ENCODE measurements at places on chromosomes 5 and 9. TPM values are rescaled to one million over a fixed set of nuclear protein-coding genes. Genes with fewer than 3 reads are reported as not detected.
A peak's percentile ranks its signal among the peaks of the same experiment; 100 is the strongest.

DNA sequence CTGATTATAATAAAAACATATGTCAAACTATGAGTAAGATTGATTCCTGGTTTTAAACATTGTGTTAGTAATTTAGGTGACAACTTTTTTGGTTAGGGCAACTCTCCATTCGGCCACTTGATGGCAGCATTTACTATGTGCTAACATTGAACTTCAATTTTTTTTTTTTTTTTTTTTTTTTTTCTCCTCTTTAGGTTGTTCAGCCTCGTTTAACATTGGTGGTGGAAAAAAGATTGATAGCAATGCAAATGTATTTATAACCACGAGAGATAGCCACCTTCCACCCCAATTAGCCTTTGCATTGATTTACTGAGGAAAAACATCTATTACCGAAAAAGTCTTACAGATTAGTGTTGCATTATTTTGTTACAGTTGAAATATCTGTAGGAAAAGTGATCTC is 159.1 kb downstream of the CSNK1G3 start:
- no peaks in the 10 kb centered on the region for H3K27me3 ChIP-seq
- peak; percentile 54 for DNase-seq
- no peak overlapping the region for H3K27ac ChIP-seq

DNA sequence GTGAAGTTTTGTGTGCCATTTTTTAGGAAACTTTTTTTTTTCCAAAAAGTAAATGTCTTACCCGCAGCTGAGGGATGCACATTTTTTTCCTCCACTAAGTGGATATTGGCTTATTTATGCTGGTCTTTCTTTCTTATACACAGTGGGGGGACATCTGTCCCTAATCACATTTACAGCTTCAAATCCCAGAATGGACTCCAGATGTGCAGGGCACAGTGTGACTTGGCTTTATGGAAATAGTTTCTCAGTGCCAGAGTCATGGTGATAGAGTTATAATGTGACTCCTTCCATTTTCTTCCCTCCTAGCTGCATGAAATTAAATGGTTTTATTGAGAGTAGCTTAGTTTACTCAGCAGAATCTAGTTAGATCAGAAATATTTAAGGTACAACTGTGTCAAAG is 66.5 kb downstream of the SV2C start:
- peaks cover 3% of the 10 kb centered on the region for H3K4me1 ChIP-seq
- no peak overlapping the region for H3K27ac ChIP-seq
- H3K4me3 ChIP-seq: no peak overlapping the region
- H3K36me3 ChIP-seq: no peaks in the 10 kb centered on the region
- no peak for DNase-seq

DNA sequence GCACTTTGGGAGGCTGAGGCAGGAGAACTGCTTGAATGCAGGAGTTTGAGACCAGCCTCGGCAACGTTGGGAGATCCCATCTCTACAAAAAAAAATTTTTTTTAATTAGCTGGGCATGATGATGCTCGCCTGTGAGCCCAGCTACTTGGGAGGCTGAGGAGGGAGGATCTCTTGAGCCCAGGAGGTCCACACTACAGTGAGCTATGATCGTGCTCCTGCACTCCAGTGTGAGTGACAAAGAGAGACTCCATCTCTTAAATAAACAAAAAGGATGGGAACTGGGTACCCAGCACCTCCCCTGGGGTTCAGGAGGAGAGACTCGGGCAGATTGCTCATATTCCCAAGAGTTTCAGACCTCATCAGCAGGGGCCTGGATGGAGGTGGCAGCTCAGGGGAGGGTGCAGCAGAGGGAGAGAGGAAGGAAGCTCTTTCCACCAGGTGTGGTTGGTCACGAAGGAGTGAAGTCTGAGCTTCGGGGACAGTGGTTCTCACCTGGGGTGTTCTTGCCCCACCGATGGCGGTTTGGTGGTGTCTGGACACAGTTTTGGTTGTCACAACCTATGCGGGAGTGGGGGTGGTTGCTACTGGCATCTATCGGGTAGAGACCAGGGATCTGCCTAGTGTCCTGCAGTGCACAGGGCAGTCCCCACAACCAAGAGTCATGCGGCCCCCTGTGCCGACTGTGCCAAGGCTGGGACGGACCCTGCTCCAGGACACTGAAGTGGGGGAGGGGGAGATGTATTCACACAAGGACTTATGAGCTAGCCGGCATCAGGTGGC is 72.7 kb downstream of the ANKRD33B start:
- H3K27me3 ChIP-seq: peaks cover 2% of the 10 kb centered on the region
- H3K4me3 ChIP-seq: no peak overlapping the region
- H3K4me1 ChIP-seq: no peaks in the 10 kb centered on the region

DNA sequence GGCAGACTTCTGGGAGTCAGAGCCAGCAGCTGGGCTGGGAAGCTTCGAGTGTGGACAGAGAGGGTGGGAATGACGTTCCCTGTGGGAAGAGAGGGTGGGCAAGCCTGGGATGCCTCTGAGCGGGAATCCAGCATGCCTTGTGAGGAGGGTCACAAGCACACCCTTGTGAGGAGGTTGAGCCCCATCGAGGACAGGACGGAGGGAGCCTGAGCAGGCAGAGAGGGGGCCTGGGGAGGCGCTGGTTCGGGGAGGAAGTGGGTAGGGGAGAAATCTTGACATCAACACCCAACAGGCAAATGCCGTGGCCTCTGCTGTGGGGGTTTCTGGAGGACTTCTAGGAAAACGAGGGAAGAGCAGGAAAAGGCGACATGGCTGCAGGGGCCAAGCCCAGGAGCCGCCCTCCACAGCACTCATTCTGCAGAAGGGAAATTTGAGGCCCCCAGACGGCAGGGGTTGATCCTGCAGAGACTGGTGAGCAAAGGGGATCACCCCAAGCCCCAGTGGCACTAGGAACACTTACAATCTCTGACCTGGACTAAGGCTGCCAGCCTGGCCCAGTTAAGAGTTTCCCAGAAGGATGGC is 1.1 kb upstream of the IL13 start:
- no peak overlapping the region for H3K27ac ChIP-seq
- H3K36me3 ChIP-seq: no peaks in the 10 kb centered on the region
- peaks cover 20% of the 10 kb centered on the region for H3K4me1 ChIP-seq
- DNase-seq: no peak
- peak overlapping the region; percentile 26 for H3K4me3 ChIP-seq
- peaks cover 56% of the 10 kb centered on the region for H3K27me3 ChIP-seq

DNA sequence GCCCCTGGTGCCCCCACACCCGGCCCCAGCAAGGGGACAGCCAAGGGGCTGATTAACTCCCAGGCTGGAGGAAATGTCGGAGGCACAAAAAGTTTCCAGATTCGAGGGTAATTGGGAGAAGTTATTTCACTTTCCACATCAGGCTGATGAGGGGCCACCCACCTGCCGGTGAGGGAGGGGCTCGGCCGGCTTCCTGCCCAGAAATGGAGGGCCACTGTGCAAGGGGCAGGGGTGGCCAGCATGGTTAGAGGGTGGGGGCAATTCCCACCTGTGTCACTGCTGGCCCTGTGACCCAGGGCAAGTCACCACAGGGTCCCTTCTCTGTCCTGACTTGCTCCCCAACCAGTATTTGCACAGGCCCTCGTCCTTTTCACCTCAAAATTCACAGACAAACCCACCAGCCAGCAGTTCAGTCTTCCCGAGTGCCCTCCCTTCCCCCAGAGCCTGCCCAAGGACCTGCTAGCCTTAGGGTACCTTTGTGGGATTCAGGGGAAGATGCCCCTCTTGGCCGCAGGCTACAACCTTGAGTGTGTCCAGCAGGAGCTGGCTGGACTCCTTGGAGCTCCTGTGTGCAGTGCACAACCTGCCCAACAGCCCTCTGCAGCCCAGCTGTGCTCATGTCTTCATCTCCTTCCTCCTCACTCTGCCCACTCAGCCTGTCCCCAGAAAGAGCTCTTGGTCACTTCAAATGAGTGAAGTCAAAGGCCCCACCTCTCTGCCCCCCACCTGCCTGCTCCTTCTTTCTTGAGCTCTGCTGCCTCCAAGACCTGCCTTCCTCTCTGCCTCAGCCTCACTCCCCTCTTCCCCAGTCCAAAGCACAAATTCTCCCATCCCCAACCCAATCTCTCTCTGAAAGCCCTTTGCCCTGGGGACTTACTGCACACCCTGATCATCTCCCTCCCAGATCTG is 130.5 kb downstream of the BARX1 start:
- H3K27me3 ChIP-seq: peaks cover 60% of the 10 kb centered on the region
- no peak for DNase-seq
- H3K36me3 ChIP-seq: no peaks in the 10 kb centered on the region
- no peak overlapping the region for H3K4me3 ChIP-seq

GRCh38 chr9:71368157-71368556 is 246.7 kb upstream of the TRPM3 start:
- H3K27me3 ChIP-seq: no peaks in the 10 kb centered on the region
- no peak for DNase-seq
- no peak overlapping the region for H3K27ac ChIP-seq
- no peaks in the 10 kb centered on the region for H3K4me1 ChIP-seq

GRCh38 chr5:43270645-43271044 is 42.6 kb downstream of the HMGCS1 start:
- peaks cover 10% of the 10 kb centered on the region for H3K4me1 ChIP-seq
- no peak overlapping the region for H3K27ac ChIP-seq
- H3K27me3 ChIP-seq: peaks cover 9% of the 10 kb centered on the region
- DNase-seq: no peak

GRCh38 chr9:35538361-35539234 is 48.7 kb downstream of the RUSC2 start:
- H3K27ac ChIP-seq: peak overlapping the region; percentile 97
- peaks cover under 1% of the 10 kb centered on the region for H3K36me3 ChIP-seq
- H3K27me3 ChIP-seq: no peaks in the 10 kb centered on the region
- peak; percentile 76 for DNase-seq

- no peaks in the 10 kb centered on the region for H3K27me3 ChIP-seq
- DNase-seq: no peak
- H3K27ac ChIP-seq: peak overlapping the region; percentile 21
- H3K36me3 ChIP-seq: peaks cover 11% of the 10 kb centered on the region
- H3K4me1 ChIP-seq: peaks cover 13% of the 10 kb centered on the region
- no peak overlapping the region for H3K4me3 ChIP-seq
Observed at GRCh38 chr5:33641744-33642505, 201.2 kb downstream of the TARS1 start.

GRCh38 chr9:74172874-74173273 is 324.3 kb upstream of the RORB start:
- no peaks in the 10 kb centered on the region for H3K27me3 ChIP-seq
- no peaks in the 10 kb centered on the region for H3K4me1 ChIP-seq
- no peak overlapping the region for H3K27ac ChIP-seq
- no peak overlapping the region for H3K4me3 ChIP-seq
- DNase-seq: no peak
- H3K36me3 ChIP-seq: no peaks in the 10 kb centered on the region

- no peak for DNase-seq
- no peaks in the 10 kb centered on the region for H3K36me3 ChIP-seq
- H3K27ac ChIP-seq: peak overlapping the region; percentile 66
- no peak overlapping the region for H3K4me3 ChIP-seq
Observed at GRCh38 chr9:4541856-4542255, 51.6 kb downstream of the SLC1A1 start.

- no peak for DNase-seq
- no peaks in the 10 kb centered on the region for H3K4me1 ChIP-seq
- no peak overlapping the region for H3K27ac ChIP-seq
- no peak overlapping the region for H3K4me3 ChIP-seq
- H3K36me3 ChIP-seq: no peaks in the 10 kb centered on the region
- H3K27me3 ChIP-seq: peaks cover 9% of the 10 kb centered on the region
Observed at GRCh38 chr9:134959971-134960310, 42.2 kb upstream of the FCN1 start.

DNA sequence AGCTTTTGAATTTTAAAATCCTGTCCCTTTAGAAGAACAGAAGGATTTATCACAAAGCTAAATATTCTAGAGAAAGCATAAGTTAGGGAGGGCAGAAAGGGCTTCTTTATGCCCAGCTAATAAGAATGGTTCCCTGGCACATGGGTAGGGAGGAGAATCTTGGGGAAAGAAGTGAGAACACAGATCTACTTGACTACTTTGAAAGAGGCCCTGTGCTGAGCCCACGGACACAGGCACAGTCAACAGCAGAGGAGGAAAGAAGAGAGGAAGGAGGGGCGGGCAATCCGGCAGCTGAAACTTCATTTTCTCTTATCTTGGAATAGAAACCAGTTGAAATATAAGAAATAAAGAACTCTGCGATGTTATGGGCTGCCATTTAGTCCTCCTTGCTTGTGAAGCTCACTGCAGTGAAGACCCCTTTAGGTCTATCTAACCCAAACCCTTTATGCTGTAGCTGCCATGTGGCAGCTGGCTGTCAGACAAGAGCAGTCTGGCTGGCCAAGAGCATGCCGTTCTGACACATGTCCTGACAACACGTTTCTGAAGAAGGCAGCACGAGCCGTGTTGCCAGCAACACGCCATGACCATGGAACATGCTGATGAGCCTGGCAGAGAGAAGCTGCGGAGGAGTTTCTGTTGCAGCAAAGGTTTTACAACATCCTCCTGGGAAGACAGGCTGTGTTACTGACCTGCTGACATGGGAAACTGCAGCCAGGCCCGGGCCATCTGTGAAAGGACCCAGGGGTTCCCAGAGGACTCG is 34.2 kb downstream of the ABLIM3 start:
- H3K27ac ChIP-seq: no peak overlapping the region
- H3K27me3 ChIP-seq: peaks cover 31% of the 10 kb centered on the region
- H3K4me1 ChIP-seq: no peaks in the 10 kb centered on the region
- no peak overlapping the region for H3K4me3 ChIP-seq
- DNase-seq: no peak
- H3K36me3 ChIP-seq: no peaks in the 10 kb centered on the region

DNA sequence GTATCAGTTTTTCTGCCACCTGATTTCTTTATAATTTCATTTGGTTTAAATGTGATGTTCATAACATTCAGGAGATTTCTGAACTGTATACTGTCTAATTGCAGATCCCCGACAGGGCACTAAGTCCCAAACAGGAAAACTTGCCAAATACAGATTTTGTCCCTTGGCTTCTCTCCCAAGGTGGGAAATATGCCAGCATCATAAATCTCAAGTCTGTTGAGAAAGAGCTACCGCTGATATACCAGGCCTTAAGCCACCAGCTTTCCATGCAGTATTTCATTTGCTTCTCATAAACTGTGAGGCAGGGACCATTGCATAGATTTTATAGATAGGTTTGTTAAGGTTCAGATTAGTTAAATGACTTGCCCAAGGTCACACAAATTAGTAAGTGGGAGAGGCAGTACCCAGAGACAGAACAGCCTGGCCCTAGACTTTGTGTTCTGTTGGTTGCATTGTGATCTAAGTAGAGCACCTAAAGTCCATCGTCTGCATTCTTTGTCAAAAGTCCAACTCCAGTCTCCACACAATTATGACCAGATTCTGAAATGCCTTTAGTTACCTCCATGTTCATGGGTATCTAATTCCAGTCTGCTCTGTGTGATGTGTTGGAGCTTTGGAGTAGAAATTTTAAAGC is 16.2 kb downstream of the GPR21 start:
- no peaks in the 10 kb centered on the region for H3K27me3 ChIP-seq
- no peak overlapping the region for H3K4me3 ChIP-seq
- H3K27ac ChIP-seq: no peak overlapping the region
- DNase-seq: no peak

DNA sequence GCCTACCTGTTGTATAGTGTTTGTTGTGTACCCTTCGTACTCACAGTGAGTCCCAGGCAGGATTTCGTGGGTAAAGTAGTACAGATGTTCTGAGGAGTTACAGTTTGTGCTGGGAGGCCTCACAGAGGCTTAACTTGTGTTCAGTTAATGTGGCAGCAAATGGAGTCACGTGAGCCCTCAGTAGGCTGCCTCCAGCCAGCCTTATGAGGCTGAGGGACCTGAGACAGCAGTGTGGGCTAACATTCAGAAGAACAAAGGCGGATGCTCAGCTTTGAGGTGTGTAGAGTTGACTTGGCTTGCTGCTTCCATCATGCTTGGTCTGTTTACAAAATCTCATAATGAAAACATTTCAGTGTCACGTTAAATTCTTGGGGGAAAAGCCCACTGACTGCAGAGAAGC is 118.1 kb downstream of the TRIO start:
- no peaks in the 10 kb centered on the region for H3K27me3 ChIP-seq
- no peak overlapping the region for H3K4me3 ChIP-seq
- no peak for DNase-seq
- H3K27ac ChIP-seq: peak overlapping the region; percentile 54

The TRPM3 gene
- total RNA-seq: 1.1 TPM

The TAF11L5 gene
- not detected for total RNA-seq

The SLC6A3 gene
- total RNA-seq: 0.04 TPM
